CD4-positive, alpha-beta T cell treated with Interleukin-6 for 4 hours (primary cell): ENCODE measurements at places on chromosomes 5 and 9.

DNA sequence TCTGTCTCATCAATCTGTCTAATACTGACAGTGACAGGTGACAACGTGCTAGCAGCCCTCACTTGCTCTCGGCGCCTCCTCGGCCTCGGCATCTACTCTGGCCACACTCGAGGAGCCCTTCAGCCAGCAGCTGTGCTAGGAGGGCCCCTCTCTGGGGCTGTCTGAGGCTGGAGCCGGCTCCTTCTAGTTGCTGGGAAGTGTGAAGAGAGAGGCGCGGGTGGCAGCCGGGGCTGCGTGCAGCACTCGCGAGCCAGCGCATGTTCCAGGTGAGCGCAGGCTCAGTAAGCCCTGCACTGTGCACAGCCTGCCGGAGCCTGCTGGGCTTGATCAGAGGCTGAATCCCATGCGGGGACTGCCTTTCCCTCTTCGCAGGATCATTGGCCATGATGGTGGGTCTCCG is 330.7 kb downstream of the CDH10 start:
- no peak for DNase-seq

DNA sequence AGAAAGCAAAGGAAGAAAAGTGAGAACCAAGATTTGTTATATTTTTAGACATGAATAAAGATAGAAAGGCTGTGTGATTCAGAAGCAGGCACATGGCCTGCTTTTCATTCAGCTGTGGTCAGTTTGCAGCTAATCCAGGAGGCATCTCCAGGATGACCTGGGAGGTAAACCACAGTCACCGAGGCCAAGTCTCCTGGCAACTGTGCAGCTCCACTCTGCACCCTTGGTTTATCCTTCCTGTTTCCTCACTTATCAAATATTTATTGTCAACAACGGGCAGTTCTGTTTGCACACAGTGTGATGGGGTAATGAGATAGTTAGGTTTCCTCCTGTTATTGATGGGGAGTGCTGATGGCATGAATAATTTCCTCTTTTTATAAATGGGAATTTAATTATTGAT is 243.0 kb downstream of the PSAT1 start:
- DNase-seq, result no peak

GRCh38 chr5:87997662-87998061 is 271.0 kb downstream of the TMEM161B start:
- DNase-seq, result no peak

- no peak for DNase-seq
Observed at GRCh38 chr5:74201334-74202081, 439.0 kb downstream of the ENC1 start.

DNA sequence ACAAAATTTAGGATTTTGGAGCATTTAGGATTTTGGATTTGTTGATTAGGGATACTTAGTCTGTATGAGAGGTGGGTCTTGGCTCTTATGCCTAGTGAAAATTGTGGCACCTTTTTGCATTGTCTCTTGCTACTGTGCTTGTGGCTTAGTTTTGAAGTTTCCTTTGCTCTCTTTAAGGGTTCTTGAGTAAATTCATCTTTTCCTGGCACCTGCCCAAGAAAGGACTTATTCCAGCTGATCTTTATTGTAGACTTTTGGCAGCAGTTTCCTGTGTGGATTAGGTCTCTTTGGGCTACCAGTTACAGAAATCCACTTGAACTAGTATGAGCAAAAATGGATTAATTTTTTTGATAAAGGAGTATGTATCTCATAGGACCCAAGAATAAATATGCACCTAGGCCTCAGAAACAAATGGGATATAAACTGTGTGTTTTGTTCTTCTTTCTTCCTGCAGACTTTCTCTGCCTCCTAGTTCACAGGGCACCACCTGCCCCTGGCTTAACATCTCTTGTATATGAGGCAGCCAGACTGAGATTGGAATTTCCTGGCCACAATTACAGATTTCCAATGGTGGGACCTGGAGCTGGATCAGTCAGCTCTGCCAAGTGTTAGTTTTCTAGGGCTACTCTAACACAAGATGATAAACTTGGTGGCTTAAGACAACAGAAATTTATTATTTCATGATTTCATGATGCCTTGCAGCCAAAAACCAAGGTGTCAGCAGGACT is 44.6 kb downstream of the FOCAD start:
- no peak for DNase-seq

- no peak for DNase-seq
Observed at GRCh38 chr9:131304676-131305355, 15.3 kb downstream of the PLPP7 start.

- no peak for DNase-seq
Observed at GRCh38 chr5:138942066-138942465, 66.9 kb upstream of the LRRTM2 start.

- no peak for DNase-seq
Observed at GRCh38 chr9:109966643-109967368, 186.8 kb downstream of the PALM2AKAP2 start.

DNA sequence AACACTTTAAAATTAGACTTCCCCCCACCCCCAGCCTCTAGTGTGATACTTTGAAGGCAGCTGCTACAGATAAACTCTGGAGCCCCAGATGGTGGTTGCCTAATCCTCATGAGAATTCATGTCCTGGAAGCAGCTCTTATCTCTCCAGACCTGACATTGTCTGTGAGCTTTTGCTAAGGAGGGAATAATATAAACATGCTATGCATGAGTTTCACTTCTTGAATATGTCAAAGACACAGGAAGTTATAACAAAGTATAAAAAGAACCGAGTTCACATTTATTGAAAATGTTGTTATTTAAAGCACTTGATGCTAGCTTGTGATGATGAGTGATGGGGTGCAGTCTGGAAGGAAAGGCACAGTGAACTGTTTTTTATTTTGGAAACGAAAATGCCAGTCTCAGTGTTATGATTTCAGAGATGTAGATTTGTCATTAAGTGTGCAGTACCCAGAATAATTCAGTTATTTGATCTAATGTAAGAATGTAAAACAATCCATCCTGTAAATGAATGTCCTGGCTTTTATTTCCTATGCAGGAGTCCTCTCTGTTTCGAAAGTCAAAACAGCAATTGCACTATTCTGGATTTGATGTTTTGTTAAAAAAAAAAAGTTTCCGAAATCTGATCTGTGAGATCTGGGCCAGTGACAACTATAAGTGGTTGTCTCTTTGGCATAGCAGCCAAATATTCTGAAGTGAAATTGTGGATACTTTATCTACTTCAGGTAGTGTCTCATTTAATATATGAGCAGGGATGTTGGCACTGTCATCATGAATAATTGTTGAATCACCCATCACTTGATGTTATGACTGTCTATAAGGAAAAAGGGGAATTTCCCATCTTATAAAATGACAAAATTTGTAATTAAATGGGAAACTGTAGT is 77.0 kb downstream of the ZCCHC7 start:
- no peak for DNase-seq

DNA sequence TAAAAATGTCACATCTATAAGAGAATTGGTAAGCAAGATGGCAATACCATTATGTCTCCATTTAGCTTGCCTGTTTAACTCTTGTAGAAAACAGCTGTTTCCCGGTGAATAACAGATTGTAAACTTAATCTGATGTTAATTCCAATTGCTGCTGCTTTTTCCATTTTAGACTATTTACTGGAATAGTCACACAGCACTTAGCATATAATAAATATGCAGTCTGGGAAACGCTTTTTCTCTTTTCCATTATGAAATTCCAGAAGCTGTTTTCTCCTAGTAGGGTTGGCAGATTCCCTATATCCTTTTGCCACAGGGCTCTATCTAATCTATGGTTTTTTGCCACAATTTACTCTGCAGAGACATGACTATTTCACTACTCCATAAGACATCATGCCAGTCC is 148.0 kb downstream of the CEMIP2 start:
- no peak for DNase-seq

DNA sequence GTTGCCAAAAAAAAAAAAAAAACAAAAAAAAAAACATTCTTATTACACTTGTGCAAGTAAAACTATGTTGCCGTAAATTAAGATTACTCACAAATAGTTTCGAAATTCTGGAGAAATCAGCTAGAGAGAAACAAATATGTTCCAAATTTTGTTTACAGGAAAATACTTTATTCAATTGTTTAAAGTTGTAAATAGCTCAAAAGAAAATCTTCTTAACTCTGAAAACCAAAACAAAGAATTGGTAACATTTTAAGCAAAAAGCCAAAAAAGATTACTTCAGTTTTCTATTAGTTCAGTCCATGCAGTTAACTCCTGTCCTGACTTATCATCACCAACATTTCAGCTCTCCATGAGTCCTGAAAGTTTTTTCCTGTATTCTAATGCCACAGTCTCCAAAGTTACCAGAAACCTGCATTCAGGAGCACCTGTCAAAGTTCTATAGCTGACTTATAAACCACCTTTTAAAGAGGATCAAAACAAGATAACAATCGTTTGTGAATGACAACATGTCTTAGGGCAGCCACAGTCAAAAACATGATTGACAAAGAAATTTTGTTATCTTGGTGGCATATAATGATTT is 194.1 kb downstream of the RANBP17 start:
- no peak for DNase-seq

- no peak for DNase-seq
Observed at GRCh38 chr5:1176473-1177391, 24.7 kb upstream of the SLC6A19 start.

DNA sequence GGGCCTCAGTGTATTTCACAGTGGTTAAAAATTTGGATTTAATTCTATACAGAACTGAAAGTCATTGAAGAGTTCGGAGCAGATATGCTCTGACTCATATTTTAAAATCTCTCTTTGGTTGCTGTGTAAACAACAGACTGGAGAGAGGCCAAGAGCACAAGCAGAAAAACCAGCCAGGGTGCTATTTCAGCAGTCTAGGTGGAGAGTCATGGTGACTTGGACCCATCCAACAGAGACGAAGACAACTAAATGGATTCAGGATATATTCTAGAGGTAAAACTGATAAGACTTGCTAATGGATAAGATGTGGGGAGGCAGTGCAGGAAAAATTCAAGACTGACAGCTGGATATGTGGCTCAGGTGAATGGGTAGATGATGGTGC is 168.9 kb downstream of the MAPKAP1 start:
- no peak for DNase-seq

GRCh38 chr5:55820488-55820887 is 30.7 kb upstream of the IL31RA start:
- no peak for DNase-seq

DNA sequence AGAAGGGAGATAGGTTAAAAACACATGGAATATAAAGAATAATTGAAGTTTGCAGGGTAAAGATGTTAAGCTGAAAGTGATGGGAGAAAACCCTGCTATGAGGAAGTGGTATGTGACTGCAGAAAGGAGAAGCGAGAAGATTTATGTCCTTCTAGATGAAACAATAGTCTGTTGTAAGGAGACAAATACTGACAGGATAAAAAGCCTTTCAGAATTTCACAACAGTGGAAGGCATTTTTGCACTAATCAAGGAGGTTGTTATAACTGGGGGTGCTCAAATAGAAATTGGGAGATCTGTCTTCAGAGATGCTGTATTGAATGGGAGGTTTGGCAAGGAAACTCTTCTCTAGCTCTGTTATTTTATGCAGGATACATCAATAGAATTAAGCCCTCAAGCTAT is 69.6 kb downstream of the NMUR2 start:
- DNase-seq, result no peak

DNA sequence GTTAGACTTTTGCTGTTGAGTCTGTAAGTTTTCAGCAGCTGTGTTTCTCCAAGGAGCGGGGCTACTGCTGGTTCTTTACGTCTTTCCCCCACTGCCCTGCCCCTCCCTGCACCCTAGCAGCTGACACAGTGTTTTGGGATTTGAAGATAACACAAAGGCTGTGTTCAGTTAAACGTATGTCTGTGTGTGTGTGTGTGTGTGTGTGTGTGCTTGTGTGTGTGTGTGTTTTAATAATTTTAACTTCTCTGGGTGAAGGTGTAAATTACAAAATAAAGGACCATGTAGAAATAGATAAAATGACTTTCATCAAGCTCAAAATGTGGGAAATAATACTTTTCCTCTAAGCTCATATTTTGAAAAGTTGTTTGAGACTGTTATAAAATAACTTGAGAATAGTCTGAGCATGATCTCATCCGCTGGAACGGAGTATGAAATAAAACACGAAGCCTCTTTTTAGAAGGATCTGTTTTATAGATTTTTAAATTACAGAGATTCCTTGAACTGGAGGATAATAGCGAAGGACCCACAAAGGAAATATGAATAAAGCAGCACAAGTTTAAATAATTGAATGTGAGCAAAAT is 10.9 kb downstream of the ABL1 start:
- no peak for DNase-seq

GRCh38 chr9:88593537-88594185 is 58.7 kb downstream of the NXNL2 start:
- DNase-seq, result peak; percentile 67

DNA sequence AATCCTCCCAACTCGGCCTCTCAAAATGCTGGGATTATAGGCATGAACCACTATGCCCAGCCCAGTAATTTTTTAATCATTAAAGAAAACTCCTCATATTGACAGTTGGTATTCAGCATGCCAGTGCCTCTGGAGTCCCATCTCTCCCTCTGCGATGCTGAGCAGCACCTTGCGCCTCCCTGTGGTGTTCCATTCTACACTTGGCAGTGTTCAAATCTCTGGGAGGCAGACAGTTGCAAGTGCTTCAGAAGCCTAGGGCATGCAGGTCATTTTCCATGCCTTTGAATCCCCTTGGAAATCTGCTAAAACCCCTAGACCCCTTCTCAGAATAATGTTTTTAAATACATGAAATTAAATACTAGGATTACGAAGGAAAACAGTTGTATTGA is 41.3 kb downstream of the GARNL3 start:
- no peak for DNase-seq

GRCh38 chr9:82645600-82645999 is 417.3 kb downstream of the RASEF start:
- DNase-seq, result no peak

- no peak for DNase-seq
Observed at GRCh38 chr5:33737697-33738096, 154.1 kb downstream of the ADAMTS12 start.

DNA sequence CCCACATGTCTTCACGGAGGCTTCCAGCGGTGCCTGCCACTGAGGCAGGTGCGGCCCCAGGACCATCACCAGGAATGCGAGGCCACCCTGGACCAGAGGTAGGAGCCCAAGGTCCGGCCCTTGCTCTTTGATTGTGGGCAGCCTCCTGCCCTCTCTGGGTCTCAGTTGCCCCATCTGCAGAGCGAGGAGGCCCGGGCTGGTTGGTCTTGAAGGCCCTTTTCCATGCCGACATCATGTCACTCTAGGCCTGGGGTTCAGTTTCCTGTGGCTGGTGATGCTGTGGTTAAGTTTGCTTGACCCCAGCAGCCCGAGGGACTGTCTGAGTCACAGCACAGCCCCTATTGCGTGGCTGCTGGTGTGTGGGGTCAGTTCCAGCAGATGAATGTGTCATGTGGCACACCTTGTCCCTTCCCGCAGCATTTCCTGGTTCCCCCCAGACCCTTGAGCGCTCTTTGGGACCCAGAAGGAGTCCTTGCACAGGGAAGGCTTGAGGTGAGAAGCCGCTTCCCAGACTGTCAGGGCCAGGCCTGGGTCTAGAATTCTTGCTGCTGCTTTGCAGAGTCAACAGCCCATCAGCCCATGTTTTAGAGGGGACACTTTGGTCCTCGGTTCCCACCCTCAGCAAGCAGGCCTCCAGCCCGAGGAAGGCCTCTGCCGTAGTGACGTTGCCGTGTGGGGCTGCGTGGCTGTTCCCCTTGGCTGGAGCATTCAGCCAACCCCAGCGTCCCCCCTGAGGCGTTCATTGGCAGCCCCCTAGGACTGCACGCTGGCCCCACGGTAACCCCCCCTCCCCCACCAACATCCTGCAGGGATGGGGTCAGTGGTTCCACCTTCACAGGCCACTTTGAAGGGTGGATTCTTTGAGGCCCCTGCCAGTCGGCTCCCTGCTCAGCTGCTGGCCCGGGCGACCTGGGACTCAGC is 31.0 kb upstream of the HMCN2 start:
- no peak for DNase-seq

GRCh38 chr9:19033015-19033414 is at the start of gene SAXO1:
SAXO1 (minus strand) TSS chr9:19033209; CDS start chr9:19032908, 301 bp downstream.
- no peak for DNase-seq
